ENCODE measurements at places on chromosomes 3 and 15. TPM values are rescaled to one million over a fixed set of nuclear protein-coding genes. Genes with fewer than 3 reads are reported as not detected.

- DNase-seq = peak; percentile 80
These were observed 37.7 kb downstream of the TM4SF4 start for GRCh38 chr3:149512073-149512782.

Gene SH3GL3
- 8.1 TPM for polyA plus RNA-seq

- DNase-seq = no peak
These were observed 19.5 kb upstream of the PXYLP1 start for GRCh38 chr3:141212101-141212500.

Gene LIPC
- 0.52 TPM for polyA plus RNA-seq
